ENCODE measurements at places on chromosomes 16 and 17.
A peak's percentile ranks its signal among the peaks of the same experiment; 100 is the strongest.

DNA sequence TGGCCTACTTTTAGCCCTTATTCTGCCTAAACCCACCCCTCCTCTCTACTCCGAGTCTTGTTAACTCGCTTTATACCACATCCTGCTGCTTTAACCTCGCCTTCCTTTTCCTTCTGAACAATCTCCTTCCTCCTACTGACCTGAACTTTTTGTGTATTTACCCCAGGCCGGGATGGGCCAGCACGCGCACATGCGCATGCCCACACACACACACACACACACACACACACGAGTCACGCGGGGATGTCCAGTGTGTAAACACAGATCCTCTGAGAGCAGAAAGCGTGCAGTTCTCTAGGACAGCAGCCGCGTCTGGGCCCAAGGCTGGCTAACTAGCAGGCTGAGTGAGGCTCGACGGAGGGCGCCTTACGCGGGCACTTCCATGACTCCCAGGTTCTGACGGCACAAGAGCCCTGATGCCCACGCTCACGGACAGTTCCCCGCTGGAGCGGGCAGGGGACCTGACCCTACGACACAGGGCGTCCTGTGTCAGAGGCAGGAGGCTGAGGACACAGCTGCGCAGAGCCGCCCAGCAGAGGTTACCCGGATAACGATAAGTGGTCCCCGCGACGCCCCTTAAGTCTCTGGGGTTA, 610 bp downstream of the PIK3R5 start:
- no peak for DNase-seq

DNA sequence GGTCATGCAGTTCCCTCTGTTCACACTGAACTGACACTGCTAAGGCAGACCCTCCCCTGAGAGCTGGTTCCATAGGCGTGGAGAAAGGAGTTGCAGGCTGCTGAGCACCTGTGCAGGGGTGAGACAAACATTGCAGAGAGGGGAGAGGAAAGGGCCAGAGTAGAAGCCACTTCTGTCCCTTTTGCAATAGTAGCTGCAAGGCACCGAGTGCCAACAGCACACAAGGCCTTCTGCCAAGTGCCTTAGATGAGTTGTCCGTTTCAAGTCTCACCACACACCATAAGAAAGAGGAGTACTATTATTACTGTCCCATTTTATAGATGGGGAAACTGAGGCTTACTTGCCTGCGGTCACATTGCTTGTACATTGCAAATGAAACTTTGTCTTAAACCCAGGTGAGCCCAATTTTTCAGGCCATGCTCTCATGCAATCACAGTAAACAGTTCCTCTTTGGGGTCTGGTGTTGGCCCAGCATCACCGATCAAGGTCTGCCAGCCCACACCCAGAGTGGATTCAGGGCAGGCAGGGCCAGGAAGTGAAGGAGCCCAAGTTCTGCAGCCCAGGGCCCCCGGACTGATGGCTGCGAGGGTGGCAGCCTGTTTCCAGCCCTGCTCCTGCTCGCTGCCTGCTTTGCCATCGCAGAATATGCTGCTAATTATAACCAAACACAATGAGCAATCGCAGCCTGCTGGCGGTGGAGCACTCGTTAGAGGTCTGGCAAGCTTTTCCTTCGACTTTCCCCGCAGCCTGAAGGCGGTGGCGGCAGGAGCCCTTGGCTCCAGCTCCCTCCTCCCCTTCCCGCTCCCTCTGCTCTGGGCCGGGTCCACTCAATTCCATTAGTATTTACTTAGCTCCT, 36.8 kb upstream of the DYNLL2 start:
- no peak for DNase-seq

DNA sequence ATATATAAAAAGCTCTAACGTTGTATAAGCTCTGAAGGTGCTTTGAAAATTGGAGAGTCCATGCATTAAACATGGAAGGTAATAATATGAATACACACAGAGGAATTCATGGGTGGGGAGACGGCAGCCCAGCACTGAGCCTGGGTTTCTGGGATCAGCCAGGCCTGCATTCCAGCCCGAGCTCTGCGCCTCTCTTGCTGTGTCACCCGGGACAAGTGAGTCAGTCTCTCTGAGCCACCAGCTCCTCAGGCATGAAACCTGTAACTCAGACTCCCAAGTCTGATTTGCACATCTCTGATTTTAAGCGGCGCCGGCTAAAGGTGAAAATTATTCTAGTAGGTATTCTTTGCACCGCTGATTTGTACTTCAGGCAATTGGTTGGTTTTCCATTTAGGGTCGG, 238.8 kb downstream of the MRTFB start:
- DNase-seq: no peak

DNA sequence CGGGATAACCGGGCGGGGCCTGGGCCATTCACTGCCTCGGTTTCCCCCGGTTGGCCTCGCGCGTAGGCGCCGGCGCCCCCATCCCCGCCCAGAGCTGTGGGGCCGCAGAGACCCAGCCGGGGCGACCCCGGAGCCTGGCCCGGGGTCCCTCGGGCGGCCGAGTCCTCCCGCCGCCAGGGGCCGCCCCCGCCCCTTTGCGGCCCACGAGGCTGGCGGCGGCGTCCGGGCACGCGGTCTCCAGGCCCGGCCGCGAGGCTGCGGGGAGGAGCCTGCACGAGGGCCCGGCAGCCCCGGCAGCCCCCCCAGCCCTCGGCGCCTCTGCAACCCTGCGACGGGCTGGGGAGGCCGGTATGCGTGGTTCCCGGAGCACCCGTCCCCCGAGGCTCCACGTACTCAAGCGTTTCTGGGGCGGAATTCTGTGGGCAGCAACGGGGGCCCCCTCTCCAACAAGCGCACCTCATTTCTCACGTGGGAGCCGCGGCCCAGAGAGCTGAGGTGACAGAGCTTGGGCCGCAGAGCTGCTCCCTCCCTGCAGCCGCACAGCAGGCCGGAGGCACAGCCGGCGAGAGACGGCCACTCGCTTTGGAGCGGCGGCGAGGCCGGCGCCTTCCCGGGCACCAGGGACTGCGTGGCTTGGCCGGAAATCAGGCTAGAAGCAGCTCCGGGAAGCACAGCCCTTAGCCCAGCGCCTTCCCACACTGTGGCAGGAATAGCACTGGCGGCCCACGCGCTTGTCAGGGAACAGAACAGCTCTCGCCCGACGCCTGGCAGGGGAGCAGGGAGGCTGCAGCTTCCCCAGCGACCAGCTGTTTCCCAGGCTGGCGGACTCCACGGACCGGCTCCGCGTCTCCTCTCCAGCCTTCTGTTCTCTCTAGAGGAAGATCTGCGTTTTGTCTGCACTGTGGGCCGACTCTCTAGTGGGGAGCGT, 867 bp upstream of the LIMD2 start:
- peak; percentile 55 for DNase-seq

DNA sequence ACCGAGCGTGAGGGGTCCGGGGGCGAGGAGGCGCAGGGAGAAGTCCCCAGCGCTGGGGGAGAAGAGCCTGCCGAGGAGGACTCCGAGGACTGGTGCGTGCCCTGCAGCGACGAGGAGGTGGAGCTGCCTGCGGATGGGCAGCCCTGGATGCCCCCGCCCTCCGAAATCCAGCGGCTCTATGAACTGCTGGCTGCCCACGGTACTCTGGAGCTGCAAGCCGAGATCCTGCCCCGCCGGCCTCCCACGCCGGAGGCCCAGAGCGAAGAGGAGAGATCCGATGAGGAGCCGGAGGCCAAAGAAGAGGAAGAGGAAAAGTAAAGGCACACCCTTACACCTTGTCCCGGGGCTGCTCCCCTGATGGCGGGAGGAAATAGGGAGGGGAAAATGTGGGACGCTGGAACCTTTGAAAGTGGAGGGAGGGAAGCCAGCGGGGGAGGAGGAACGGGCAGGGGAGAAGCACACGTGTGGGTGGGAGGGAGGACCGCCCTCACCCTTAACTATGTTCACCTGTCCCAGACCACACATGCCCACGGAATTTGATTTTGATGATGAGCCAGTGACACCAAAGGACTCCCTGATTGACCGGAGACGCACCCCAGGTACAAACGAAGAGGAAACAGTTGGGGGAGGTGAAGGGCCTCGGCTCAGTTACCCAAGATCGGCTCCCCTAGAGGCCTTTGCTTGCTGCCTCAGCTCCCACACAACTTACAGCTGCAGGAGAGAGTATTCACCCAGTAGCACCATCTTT, 916 bp downstream of the PAGR1 start:
- no peak for DNase-seq

GRCh38 chr17:81582341-81582740, 30.2 kb upstream of the FAAP100 start:
- no peak for DNase-seq

- DNase-seq: no peak
These were observed 45.0 kb upstream of the NOL11 start for GRCh38 chr17:67672592-67673335.

DNA sequence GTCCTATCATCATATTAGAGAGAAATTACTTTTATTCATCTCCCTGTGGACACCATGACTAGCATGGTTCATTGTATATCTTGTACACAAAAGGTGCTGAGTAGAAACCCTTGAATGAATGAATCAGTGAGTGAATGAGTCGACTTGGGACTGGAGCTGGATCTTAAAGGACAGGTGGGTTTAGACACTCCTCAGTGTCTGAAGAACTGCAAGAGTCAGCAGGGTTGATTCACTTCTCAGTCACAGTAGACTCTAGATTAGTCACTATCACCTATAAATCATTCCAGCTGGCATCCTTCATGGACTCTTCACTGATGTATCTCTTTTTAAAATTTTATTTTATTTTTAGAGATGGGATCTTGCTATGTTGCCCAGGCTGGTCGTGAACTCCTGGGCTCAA, 30.1 kb upstream of the PMFBP1 start:
- no peak for DNase-seq

DNA sequence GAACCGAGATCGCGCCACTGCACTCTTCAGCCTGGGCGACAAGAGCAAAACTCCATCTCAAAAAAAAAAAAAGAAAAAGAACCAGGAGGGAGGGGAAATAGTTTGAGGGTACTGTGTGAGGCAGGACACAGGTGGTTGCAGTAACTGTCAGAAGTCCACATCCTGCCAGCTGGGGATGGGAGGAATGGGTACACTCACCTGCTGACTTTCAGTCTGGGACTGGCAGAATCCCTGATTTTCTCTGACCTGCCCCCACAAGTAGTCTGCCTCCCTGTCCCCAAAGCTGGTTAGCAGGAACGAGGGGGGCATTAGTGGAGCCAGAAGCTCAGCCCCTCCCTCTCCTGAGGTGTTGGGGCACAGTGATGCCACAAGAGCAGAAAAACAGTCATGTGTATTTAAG, 7.1 kb upstream of the ARL5C start:
- DNase-seq: no peak

DNA sequence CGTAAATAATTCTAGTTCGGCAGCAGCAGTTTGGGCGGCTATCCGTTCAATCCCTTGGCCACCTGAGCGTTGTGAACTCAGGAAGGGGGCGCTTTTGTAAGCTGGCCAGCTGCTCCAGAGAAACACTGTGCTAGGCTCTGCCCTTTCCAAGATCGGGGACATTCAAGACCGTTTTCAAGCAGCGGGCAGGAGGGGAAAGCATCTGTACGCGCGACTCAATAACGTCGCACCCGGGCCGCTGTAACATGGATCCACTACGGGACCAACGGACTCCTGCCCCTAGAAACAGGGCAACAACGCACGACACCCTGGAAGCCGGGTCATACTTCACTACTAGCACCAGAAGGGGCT, 463 bp downstream of the TOP2A start:
- DNase-seq: no peak

- peak; percentile 83 for DNase-seq
These were observed 21.4 kb downstream of the ALOX15B start for GRCh38 chr17:8060274-8060673.

- DNase-seq: no peak
These were observed 2.2 kb upstream of the GFAP start for GRCh38 chr17:44917456-44917855.

- DNase-seq: no peak
These were observed 161.4 kb upstream of the C16orf82 start for GRCh38 chr16:26905336-26905735.

DNA sequence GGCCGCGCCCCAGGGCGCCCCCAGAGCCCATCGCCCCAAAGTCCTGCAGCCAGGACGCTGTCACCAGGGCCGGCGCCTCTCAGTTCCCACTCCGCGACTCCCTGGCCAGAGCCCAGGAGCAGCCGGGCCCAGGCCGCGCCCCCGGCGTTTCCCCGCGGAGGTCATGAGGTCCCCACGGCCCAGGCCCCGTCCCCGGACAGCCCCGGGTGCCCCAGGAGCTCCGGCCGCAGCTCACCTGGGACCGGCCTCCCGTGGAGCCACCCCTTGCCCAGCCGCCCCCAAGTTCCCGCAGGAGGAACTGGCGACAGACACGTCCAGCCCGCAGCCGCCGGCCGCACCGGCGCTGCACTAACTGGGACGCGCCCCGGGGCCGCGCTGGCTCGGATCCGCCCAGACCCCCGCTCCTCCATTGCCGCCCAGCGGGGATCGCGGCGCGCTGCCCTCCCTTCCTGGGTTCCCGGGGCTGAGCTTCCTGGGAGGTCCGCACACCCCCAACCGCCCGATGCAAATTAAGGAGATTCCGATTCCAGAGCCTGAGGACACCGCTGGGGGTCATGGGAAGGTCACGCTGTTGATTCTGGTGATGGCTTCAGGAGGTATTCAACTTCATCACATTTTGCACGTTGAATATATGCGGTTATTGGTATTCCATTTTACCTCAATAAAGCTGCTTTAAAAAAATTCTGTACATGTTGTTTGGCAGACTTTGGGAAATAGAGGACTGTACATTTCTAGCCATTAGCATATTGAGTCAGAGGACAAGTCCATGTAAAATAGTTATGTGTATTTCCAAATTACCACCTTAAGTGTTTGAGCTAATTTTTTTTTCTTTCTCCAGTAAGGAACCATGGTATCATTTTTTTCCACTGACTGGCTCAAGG, 9.9 kb downstream of the AHSP start:
- DNase-seq: no peak

GRCh38 chr16:12896562-12896961, 4.8 kb upstream of the SHISA9 start:
- no peak for DNase-seq

DNA sequence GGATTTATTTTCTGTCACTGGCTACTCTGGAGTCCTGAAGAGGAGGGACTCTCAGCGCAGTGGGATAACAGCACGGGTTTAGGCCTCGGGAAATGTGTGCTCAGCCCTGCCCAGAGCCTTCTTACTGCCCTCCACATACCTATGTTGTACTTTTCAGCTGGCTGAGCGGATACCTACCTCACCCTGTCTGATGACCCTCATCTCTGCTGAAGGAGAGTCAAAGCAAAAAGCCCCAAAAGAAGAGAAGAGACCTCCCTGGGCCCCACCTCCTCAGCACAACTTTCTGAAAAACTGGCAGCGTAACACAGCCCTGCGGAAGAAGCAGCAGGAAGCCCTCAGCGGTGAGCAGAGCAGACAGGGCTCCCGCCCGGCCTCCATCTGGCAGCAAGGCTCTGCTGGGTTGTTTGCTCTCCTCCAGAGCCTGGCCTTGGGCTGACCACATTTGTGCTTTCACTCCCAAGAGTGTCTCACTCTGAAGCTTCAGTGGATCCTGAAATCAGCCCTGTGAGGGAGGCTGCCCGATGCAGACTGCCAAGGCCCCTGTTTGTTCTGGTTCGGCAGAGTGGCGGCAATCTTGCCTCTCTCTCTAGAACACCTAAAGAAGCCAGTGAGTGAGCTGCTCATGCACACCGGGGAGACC, 10.3 kb downstream of the MYCBPAP start:
- DNase-seq: no peak

DNA sequence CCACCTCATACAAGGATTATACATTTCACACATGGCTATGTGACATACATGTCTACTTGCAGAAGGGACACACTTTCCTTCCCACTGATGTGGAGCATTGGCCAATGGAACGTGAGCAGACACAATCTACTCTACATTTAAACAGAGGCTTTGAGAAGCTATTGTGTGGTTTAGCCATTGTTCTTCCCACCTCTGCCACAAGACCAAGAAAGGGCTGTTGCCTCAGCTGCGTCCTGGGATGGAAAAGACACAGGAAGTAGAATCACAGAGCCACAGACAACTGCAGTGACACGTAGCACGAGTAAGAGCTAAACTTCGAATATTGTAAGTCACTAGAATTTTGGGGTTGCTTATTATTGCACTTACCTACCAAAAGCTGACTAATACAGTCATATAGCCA, 33.3 kb downstream of the PRKCB start:
- DNase-seq: no peak
